ENCODE measurements at places on chromosomes 16 and 17. TPM values are rescaled to one million over a fixed set of nuclear protein-coding genes. Genes with fewer than 3 reads are reported as not detected.

DNA sequence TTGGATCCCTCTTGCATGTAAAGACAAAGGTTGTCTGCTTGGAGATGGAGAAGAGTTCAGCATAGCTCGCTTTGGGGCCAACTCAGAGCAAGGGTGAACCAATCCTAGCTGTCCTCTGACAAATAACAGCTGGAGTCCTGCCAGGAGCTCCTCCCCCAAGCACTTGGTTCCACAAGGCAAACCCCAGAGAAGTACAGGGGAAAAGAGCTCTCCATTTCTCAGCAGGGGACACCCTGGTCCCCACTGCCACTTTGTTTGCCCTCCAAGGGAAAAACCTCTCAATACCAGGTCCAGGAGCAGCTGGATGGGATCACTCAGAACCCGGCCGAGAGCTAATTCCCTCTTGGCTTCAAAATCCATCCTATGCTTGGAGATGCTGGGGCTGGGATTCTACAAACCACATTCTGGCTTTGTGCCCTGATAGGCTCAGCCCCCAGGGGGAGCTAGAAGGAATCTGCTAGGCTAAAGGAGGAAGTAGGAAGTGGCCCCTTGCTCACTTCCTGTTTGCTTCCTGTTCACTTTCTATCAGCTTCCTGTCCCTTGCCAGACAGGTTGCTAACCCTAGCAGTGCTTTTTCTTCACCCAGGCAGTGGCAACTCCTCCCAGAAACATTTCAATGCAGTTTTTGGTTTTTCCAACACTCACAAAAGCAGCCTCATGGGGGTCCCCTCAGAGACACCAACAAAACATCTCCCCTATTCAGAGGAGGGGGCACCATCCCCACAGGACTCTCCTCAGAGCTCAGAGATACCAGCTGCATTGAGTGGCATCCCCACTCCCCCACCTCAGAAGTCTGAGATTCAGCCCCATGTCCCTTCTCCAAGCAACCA lies 30.7 kb downstream of the CDRT4 start:
- DNase-seq, result no peak
- no peaks in the 10 kb centered on the region for H3K27me3 ChIP-seq
- no peak overlapping the region for H3K4me3 ChIP-seq
- no peaks in the 10 kb centered on the region for H3K36me3 ChIP-seq
- peak overlapping the region; percentile 66 for H3K27ac ChIP-seq
- peaks cover 21% of the 10 kb centered on the region for H3K4me1 ChIP-seq

GRCh38 chr16:31032736-31033708 lies at the start of gene STX4:
TSS of gene STX4 (plus strand) at chr16:31033558. CDS start at chr16:31033806, 248 bp downstream.
- no peaks in the 10 kb centered on the region for H3K27me3 ChIP-seq
- H3K27ac ChIP-seq, result peak within 1 kb of the TSS; percentile 88
- peaks cover 7% of the 10 kb centered on the region for H3K4me1 ChIP-seq
- DNase-seq, result peak; percentile 99
- peaks cover 29% of the 10 kb centered on the region for H3K36me3 ChIP-seq

DNA sequence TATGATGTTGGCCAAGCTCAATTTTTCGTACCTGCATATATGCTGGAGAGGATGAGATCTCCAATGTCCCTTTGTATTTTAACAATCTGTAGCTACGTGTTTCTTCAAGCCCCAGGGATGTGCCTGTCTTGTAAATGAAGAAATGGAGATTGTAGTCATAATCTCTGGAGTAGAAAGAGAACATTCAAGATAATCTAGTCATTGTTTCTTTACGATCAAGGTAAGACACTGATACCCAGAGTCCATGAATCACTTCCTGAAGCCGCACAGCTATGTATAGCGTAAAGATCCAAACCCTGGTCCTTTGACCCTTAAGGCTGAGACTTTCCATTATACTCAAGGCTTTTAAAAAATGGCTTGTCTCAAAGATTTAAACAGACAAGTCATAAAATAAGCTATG lies 205.5 kb downstream of the HS3ST3B1 start:
- no peaks in the 10 kb centered on the region for H3K4me1 ChIP-seq
- H3K27ac ChIP-seq, result no peak overlapping the region
- H3K36me3 ChIP-seq, result no peaks in the 10 kb centered on the region
- DNase-seq, result no peak
- no peaks in the 10 kb centered on the region for H3K27me3 ChIP-seq

Gene UTP18
- 30.0 TPM for total RNA-seq

Gene EVPLL
- 1.8 TPM for total RNA-seq

DNA sequence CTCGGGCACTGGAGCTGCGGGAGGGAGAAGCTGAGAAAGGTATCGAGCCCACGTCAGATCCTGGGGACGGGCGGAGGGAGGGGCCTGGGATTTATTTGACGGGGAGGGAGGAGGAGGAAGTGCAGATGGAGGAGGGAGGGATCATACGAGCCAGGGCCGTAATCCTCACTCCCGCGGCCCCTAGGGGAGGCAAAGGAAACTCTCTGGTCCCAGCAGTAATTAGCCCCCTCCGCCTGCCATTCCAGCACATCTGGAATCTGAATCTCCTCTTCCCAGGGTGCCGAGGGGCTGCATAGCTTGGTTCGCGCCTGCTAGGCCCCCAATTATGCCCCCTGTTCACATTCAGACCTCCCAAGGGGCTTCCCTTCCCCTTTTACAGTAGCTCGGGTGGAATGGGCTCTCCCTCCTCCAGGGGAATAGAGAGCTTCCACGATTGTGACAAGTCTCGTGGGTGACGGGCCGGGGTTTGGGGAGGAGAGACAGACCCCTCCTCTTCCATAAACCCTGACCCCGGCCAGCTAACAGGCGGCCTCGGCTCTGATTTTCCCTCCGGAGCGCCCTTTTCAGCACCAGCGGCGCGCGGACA lies at the start of gene SEZ6L2:
TSS of gene SEZ6L2 (minus strand) at position 35 of the 586 bp plus-strand sequence. CDS start 531 bp downstream, outside the sequence.
- H3K36me3 ChIP-seq, result no peaks in the 10 kb centered on the region
- peak within 1 kb of the TSS; percentile 65 for H3K4me3 ChIP-seq
- H3K27ac ChIP-seq, result no peak within 1 kb of the TSS
- H3K4me1 ChIP-seq, result no peaks in the 10 kb centered on the region

- no peak overlapping the region for H3K27ac ChIP-seq
- DNase-seq, result no peak
- no peaks in the 10 kb centered on the region for H3K4me1 ChIP-seq
- no peak overlapping the region for H3K4me3 ChIP-seq
- no peaks in the 10 kb centered on the region for H3K36me3 ChIP-seq
- H3K27me3 ChIP-seq, result no peaks in the 10 kb centered on the region
Observed at GRCh38 chr17:57545731-57546342, 199.3 kb downstream of the CCDC182 start.

DNA sequence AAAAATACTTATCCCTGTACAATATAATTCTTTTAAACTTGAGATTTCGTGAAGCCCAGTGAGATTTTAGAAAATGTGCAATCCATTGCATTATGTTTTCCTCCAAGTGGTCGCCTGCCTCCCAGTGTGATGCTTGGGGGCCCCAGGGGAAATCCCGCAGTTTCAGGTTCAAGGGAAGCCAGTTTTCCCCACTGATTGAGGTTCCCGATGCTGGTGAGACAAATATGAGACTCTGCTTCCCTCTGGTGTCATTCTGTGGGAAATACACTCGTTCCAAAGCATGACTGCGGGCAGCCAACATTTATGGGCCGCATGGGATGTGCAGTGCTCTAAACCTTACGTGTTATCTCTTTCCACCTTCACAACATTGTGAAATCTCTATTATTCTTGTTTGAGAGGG lies 200.8 kb downstream of the PRKCB start:
- H3K27ac ChIP-seq, result no peak overlapping the region
- H3K27me3 ChIP-seq, result no peaks in the 10 kb centered on the region
- no peak overlapping the region for H3K4me3 ChIP-seq
- DNase-seq, result no peak
- no peaks in the 10 kb centered on the region for H3K4me1 ChIP-seq

DNA sequence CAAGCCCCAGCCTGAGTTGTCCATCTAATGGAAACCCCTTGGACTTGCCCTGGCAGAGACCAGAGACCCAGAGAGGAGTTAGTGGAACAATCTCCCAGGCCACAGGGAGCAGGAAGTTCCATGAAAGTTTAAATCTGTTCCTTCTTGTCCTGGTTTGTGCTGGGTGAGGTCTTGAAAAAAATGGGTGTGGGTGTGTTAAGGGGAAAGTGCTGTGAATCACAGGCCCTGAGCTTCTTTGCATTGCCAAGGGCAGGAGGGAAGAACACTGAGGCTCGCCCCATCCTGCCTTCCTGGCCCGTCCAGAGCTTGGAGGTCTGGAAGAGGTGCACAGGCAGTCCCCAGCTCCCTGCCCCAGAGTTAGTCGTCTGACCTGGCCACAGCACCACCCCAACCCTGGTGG lies 2.3 kb downstream of the ADORA2B start:
- no peak overlapping the region for H3K4me3 ChIP-seq
- H3K27me3 ChIP-seq, result no peaks in the 10 kb centered on the region
- DNase-seq, result no peak
- H3K36me3 ChIP-seq, result no peaks in the 10 kb centered on the region

GRCh38 chr16:31452631-31453106 lies 6.6 kb upstream of the ARMC5 start:
- H3K36me3 ChIP-seq, result no peaks in the 10 kb centered on the region
- H3K27ac ChIP-seq, result peak overlapping the region; percentile 58
- H3K4me3 ChIP-seq, result no peak overlapping the region

DNA sequence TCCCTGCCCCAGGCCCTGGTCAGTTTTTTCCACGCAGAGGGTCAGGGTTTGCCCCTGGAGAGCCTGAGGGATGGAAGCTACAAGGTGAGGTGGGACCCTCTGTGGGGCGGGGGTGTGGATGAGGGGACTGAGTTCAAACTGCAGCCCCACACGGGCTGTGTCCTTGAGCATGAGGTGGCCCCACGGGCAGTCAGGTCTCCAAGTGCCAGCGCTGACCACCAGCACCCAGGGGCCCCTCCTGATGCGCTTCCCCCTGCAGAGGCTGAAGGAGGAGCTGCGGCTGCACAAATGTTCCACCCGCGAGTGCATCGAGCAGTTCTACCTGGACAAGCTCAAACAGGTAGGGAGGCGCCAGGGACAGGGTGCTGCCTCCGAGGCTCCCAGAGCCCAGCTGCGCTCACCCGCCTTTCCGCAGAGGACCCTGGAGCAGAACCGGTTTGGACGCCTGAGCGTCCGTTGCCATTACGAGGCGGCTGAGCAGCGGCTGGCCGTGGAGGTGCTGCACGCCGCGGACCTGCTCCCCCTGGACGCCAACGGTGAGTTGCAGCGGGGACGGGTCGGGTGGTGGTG lies 4.3 kb downstream of the TSR3 start:
- H3K4me3 ChIP-seq, result no peak overlapping the region
- no peak for DNase-seq
- peaks cover 15% of the 10 kb centered on the region for H3K4me1 ChIP-seq
- H3K27ac ChIP-seq, result no peak overlapping the region
- H3K36me3 ChIP-seq, result peaks cover 23% of the 10 kb centered on the region
- no peaks in the 10 kb centered on the region for H3K27me3 ChIP-seq

Gene SEZ6L2
- total RNA-seq, result 11.9 TPM

Gene SOCS7
- 23.7 TPM for total RNA-seq

GRCh38 chr16:51184702-51185433 lies 33.8 kb upstream of the SALL1 start:
- no peaks in the 10 kb centered on the region for H3K4me1 ChIP-seq
- H3K36me3 ChIP-seq, result no peaks in the 10 kb centered on the region
- no peaks in the 10 kb centered on the region for H3K27me3 ChIP-seq
- no peak for DNase-seq
